GM19239 (cell line): ENCODE measurements at places on chromosomes 6 and 20.
A peak's percentile ranks its signal among the peaks of the same experiment; 100 is the strongest.

GRCh38 chr6:38638941-38639497 lies 710 bp downstream of the BTBD9 start:
- DNase-seq: peak; percentile 9

DNA sequence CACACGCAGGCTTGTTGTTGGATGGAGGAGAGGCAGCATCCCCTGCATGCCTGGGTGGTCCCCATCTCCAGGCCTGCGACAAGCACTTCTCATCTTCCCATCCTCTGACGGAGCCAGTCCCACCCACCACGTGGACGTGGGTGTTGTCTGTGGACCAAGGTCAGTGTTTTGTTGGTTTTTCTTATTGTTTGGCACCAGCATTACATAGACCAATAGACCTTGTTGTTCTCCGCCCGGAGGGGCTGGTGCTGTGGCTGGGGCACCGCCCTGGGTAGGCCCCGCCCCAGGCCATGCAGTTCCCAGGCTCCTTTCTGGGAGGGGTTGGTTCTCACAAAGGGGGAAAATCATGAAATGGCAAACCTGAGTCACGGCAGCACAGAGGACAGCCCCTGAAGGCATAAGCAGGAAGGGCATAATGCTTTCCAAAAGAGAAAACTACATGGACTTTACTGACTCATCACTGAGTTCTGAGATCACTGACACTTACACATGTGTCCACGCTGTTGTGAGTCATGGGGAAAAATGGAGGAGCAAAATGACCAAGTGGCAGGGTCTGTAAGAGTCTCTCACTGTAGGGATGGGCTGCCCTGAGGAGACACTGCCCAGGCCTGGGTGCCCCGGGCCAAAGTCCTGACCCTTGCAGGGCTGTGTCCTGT lies 90.8 kb downstream of the THBS2 start:
- no peak for DNase-seq

- DNase-seq: no peak
These were observed 9.0 kb downstream of the MYLK4 start for GRCh38 chr6:2741756-2742155.

- no peak for DNase-seq
These were observed 21.7 kb downstream of the YTHDF1 start for GRCh38 chr20:63194007-63194796.

DNA sequence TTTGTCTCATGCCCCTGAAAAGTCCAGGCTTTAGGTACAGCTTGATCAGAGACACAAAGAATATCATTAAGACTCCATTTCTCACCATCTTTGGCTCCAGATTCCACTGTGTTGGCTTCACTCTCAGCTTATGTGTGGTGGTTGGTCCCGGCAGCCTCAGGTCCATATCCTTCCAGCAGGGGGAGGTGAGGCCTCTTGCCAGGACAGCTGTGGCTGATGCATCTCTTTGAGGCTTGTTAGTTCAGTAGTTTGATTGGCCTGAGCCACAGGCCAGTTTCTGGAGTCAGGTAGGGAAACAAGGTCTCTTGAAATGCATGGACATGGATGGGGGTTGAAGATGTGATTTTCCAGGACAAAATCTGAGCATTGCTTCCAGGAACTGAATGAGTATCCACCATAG lies 62.4 kb downstream of the JAG1 start:
- peak; percentile 24 for DNase-seq

DNA sequence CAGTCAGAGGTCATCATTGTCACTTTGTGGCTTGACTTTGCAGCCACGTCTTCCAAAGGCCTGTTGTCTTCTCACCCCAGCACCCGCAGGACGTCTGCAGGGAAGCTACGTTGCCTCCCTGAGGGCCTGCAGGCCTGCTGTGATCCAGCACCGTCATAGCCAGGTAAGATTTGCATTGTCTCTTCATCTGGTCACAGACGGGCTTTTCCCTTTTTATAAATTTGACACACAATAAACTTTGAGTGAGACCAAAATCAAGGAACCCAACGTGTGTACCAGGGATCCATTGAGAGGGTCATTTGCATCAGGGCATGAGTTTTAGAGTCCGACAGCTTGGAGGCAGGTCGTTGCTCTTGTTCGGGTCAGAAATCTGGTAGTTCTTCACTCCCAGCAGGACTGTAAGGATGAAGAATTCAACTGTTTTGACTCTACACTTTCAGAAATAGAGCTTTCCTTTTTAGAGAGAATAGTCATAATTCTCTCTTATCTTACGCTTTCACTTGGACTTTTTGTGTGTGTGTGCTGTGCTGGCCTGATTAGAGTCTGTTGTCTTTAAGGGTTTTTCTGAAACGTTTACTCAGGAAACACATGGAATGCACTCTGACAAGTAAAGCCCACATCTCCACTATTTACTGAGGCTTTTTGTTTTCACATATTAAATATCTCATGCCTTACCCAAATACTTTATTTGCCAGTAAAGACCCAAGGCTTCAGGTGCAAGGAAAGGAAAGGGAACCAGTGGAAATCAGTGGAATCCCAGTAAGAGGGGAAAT lies 177.2 kb upstream of the TAB2 start:
- no peak for DNase-seq

DNA sequence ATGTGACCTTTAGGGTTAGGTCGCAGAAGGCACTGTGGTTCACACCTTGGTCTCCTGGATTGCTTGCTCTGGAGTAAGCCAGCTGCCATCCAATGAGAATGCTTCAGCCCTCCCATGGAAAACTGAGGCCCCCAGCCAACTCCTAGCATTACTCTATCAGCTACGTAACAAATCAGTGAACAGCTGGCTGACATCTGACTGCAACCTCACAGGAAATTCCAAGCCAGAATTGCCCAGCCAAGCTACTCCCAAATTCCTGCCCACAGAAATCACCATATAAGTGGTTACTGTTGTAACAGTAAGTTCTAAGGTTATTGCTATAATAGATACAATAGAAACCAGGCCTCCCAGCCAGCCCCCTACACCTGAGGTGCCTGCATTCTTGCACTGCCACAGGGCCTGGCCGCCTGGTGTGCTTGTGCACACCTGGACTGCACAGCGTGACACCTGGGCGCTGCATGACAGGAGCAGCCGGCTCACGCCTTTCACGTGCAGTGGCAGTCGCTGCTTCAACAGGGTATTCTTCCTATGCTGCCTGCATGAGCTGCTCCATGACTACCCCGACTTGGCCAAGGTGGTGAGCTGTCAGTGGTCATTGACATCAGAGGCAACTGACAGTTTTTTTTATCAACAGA lies 429.7 kb upstream of the RUNX2 start:
- DNase-seq: no peak
